Type B pancreatic cell (in vitro differentiated cells): ENCODE measurements at places on chromosomes 2 and 18.

DNA sequence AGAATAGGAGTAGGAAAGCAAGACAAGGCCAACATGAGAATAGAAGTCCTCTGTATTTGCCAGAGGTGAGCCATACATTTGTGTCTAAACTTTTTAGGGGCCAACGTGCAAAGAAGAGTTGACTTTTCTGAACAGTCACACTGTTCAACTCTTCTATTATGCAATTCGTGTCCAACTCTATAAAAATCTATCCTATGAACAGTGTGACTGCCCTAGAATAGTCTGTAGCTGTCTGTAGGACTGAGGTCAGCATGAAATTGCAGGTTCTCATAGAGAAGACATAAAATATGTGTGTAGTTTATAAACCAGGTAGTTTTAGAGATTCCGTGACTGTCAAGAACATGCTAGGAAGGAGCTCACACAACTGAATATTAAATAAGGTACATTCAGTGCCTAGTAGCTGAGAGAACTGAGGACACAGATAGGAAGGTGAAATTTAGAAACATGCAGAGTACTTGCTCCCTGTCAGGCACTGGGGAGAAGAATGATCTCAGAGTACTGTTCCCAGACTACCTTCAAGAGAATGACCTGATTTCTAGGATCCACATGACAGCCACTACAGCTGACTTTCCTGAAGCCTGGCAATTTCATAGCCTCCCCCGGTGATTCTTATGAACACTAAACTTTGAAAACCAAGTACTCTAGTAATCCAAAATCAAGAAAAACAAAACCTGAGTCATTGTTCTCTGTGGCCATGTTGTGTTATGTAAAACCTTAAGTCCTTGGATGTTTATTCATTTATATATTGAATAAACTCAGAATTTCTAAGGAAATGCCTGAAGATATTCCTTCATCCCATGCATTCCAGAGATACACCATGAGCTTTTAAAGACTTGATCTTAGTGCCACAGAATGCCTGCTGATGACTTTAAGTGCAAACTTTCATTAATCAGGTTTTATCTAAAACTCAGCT lies 201.5 kb upstream of the BOD1L2 start:
- no peak for DNase-seq

GRCh38 chr2:95264624-95265023 lies 9.6 kb upstream of the PROM2 start:
- DNase-seq: no peak

GRCh38 chr2:172693037-172693436 lies 42.6 kb upstream of the RAPGEF4 start:
- DNase-seq: no peak

DNA sequence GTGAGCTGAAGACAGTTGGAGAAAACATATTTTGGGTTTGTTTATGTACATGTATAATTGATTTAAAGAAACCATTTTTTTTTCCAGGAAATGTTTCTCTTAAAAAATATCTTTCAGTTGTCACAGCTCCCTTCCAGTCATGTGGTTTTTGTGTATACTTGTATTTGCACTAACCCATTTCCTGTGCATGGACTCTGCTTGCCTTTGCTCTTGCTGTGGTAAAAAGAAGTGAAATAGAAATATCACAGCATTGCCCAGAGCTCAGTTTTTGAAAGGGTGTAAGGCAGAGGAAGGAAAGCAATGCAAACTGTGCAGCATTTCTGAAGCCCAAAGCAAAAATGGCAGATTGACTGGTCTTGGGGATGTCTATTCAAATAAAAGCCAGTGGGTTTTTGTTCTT lies 10.4 kb upstream of the DOCK10 start:
- no peak for DNase-seq

GRCh38 chr2:25380586-25381375 lies 39.1 kb upstream of the DNMT3A start:
- DNase-seq: no peak

DNA sequence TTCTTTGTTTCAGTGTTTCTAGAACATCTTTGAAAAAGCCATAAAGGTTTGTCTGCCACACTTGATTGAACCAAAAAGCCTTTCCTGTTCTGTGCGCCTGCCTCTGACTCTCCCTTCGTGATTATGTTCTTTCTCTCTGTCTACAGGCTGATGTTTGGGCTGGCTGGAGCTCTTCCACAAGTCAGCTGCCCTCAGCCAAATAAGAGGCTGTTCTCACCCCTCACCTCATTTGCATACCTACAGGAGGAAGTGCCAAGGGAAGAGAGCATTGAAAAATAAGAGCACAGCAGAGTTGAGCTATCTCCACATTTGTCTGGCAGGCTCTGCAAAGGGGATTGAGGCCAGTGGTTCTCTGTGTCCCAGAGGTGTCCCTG lies 15.8 kb downstream of the INPP5D start:
- DNase-seq: no peak

DNA sequence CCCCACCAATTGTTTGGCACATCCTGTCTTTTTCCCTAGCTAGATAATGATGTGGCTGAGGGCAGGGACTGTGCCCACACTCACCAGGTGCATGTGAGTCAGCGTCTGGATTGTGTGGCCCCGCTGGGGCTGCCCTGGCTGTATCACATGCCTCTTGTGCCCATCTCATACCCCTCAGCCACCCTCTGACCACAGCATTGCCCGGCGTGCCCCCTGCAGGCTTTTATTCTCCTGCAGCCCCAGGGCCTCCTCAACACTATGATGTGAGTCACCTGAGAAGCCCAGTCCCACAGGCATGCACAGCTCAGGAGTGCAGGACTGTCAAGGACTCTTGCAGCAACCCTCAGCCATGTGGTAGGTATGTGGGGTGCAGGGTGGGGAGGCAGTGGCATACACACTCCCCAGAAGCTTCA lies 14.8 kb upstream of the STEAP3 start:
- DNase-seq: no peak

GRCh38 chr2:62055724-62056336 lies 140.1 kb upstream of the B3GNT2 start:
- no peak for DNase-seq

DNA sequence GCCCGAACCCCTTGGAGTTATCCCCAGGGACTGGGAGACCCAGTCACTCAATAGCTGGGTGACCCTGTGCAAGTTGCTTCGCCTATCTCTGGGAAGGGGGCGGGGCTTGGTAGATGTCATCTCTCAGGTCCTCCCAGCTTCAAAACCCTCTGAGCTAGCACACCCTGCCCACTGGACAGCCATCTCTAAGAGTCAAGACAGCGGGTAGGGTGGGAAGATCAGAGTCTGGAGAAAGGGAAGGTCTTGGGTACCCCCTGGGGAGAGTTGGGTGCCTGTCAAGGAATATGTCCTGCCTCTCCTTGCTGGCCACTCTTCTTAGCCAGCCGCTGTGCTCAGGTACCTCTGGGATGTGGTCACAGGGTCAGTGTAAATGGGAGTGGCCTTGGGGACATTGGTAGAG lies 8.0 kb downstream of the GLI2 start:
- peak; percentile 62 for DNase-seq

GRCh38 chr18:10660179-10660884 lies 134.5 kb downstream of the NAPG start:
- no peak for DNase-seq

GRCh38 chr18:31658670-31659575 lies 25.5 kb downstream of the B4GALT6 start:
- no peak for DNase-seq

DNA sequence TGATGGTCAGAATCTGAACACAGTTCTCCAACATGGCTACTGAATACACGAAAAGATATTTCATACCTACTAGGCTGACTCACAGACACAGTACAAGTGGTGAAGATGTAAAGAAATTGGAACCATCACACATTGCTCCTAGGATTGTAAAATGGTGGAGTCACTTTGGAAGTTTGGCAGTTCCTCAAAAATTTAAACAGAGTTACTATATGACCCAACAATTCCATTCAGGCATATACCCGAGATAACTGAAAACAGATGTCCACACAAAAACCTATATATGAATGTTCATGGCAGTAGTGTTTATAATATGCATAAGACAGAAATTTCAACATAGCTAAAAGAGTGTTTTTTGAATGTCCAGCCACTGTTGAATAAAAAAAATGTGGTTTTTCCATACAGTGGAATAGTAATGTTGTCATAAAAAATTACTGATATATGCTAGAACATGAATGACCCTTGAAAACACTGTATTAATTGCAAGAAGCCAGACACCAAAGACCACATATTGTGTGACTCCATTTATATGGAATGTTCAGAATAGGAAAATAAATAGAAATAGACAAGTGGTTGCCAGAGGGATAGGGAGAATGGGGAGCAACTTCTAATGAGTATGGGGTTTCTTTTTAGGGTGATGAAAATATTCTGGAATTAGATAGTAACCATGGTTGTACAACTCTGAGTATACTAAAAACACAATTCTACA lies 10.1 kb downstream of the RMP24 start:
- DNase-seq: no peak

- no peak for DNase-seq
Observed at GRCh38 chr2:174603280-174603679, 5.7 kb upstream of the WIPF1 start.

DNA sequence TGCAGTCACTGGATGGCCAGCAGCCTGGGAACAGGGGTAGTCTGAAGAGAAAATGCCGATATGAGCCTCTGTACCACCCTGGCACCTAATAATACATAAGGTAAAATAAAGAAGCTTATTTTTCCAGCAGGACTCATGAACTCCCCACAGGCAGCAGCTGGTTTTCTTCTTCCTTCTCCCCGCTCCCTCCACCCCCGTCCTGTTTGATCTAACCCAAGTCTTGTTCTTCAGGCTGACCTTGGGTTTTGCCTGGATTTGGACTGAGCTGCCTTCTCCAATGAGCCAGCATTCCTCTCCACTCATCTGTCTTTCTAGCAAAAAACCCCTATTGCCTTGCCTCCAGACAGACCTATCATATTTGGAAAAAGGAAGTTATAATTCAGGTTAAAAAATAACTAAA lies 111.8 kb downstream of the CELF4 start:
- no peak for DNase-seq

DNA sequence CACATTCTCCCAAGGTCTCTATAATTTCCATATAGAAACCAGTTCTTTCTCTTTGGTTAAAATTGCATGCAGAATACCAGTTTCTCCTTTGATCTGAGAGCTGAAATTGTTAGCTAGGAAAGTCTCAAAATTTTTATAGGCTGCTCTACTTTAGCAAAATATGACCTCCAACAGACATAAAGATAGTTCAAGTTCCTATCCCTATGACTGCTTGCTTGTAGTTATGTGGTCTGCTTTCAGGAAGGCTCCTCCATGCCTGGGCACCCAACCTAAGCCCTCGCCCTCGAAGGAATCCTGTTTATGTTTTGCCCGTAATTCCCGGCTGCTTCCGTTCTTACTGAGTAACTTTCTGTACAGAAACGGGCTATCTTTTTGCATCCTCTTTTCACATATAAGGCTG lies 28.0 kb upstream of the LTBP1 start:
- DNase-seq: no peak

DNA sequence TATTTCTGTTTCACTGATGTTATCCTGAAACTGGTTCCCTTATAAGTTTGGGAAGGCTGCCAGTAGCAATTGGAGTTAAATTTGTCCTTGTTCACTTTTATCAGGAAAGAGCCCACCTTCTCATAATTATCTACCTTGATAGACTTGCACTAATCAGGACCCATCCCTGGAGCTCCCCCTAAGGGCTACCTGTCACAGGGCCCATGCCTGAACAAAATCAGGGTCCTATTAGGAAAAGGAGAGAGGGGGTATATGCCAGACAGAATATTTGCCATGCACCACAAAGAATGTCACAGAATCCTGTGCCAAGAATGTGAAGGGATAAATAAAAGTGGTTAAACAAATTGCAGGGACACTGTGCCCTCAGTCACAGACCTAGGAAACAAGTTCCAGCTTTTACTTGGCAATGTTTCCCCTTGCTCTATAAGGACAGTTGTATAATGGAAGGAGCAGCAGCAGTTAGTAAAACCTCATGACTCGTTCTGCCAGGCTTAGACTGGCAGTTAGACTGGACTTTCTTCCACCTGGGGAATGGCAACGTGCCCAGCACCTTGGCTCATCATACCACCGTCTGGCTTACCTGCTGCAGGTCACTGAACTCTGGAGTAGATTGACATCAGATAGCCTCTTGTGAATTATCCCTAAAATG lies 32.3 kb upstream of the VWC2L start:
- no peak for DNase-seq

DNA sequence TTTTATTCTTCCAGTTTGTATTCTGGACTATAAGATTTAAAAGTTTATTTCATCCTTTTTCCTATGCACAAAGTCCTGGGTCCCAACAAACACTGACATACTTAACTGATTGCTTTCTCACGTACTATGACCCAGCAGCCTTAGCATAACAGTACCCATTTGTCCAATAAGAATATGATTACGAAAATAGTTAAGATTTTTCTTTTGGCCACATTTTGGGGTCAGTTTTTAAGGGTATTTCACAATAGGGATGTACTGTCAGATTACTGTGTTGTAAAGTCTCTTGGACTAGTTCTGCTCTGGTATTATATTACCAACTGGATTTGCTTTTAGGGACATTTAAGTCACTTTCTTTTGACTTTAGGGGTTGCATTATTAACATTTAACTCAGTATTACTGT lies 46.1 kb downstream of the TTC39C start:
- DNase-seq: no peak

DNA sequence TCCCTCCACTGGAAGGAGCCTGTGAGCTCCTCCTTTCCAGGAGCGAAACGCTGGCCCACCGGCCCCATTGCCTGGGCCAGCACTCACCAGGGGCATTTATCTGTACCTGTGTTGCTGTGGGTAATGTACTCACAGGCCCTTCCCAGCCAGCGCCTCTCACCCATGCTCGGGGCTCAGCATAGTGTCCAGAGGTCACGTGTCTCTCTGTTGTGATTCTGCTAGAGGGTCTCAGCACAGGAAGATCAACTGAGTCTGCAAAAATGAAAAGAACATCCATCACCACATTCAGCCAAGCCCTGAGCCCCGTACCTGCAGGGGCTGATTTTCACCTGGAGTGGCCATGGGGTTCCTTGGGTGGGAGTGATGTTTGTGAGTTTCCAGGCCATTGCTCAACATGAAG lies 103.1 kb upstream of the TPO start:
- no peak for DNase-seq

GRCh38 chr2:43343573-43344304 lies 117.3 kb upstream of the ZFP36L2 start:
- no peak for DNase-seq

- no peak for DNase-seq
Observed at GRCh38 chr2:201574766-201575165, 68.5 kb downstream of the TMEM237 start.

GRCh38 chr2:233129351-233129978 lies 69.3 kb downstream of the INPP5D start:
- no peak for DNase-seq

GRCh38 chr2:173359231-173359630 lies 4.6 kb downstream of the CDCA7 start:
- no peak for DNase-seq

GRCh38 chr2:234399451-234400246 lies 97.2 kb downstream of the ARL4C start:
- DNase-seq: no peak

DNA sequence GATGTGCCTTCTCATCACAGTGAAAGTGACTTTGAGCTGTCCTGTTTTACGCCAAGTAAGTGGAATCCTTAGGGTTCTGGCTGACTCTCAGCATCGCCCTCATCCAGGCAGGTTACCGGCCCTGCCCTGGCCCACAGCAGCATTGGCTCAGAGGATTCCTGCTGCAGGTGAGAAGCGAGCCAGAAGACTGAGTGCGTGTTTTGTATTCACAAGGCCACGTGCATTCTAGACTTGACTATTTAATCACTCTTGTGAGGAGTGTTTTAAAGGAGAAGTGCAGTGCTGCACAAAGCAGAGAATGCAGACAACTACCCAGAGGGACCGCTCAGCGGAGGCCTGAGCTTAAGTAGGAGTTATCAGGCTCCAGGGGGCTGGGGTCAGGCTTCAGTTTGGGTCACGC lies 48.3 kb downstream of the LAMA3 start:
- DNase-seq: no peak
